ENCODE measurements at places on chromosomes 7 and 10.
A peak's percentile ranks its signal among the peaks of the same experiment; 100 is the strongest.

GRCh38 chr10:131658476-131659110 is 242.2 kb upstream of the PPP2R2D start:
- DNase-seq: no peak

- no peak for DNase-seq
Measured at GRCh38 chr10:129192344-129193128, 274.5 kb upstream of the MGMT start.

- DNase-seq: peak; percentile 27
Measured at GRCh38 chr7:158353606-158354570, 233.7 kb downstream of the PTPRN2 start.

DNA sequence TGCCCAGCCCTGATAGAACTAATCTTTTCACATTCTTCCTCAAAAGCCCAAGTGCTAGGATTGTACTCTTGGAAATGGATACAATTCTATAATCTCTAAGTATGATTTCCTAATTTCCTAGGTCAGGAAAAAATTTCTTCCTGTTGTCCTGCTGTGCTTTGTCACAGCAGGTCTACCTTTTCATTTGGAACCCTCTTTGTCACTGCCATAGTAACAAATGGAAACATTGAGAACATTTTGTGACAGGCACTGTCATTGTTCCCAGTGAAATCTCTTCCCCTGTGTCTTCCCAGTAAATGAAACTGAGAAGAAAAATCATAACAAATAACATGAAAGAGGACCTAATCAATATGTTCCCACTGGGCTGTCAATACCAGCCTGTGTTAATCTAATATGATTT is 150.9 kb upstream of the KAT6B start:
- DNase-seq: no peak

DNA sequence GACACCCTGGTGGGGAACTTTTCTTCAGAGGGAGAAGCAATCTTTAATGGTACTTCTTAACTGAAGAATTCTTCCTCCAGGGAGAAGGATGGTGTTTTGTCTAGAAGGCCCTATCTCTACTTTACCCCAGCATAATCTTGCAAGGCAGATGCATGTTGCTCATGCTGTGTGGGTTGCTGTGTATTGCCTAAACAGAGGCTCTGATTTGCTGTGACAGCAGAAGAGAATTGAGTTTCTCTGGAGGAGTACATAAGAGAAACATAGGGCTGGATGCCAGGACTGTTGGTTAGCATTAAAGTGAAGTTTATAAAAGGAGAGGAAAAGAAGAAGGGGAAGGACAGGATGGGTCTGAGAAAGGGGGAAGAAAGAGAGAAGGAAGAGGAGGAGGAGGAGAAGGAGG is 248.1 kb upstream of the HPS1 start:
- DNase-seq: no peak

DNA sequence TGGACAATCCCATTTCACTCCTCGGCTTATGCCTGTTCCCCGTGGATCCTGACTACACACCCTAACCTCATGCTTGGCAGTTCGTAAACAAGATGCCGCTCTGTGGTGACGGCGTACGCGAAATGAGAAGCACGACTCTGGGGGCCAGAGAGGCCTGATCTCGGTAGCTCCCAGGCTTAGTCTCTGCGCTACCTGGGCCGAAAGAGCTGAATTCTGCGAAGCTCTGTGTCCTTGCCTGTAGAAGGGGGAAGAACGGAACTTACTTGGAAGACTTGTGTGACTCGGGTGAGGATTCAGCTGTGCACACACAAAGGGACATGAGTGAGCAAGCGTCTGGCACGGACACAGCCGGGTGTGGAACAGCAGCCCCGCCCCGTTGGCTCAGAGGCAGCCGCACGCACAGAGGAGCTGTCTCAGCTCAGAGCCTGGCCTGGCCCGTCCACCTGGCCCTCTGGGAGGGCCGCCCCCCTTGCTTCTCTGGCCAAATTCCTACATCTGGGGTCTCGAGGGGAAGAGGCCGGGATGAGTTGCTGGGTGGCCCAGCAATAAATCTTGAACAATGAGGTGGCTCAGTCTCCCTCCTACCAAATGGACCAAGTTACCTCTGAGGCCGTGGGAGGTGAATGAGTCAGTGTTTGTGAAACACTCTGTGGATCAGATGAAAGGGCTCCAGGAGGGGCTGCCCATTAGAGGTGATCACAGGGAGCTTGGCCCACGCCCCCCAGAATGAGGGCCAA is 83.8 kb downstream of the PDGFA start:
- DNase-seq: peak; percentile 83

DNA sequence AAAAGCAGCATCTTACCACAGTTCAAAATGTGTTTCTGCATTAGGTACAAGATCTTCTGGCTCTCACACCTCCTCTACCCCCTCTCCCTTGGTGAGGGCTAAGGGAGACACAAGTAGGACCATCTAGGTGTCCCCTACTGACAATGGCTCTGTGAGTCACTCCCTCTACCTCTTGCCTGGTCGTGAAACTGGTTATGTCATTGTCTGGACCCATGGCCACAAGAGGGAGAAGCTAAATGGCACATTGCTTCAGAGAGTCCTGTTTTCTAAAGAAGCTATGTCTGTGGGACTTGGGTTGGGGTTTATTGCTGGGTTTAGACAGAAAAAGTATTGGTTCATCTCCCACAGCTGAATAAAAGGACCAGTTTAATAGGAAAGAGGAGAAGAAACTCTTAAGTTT is 4.0 kb upstream of the PLXNA4 start:
- peak; percentile 22 for DNase-seq

- no peak for DNase-seq
Measured at GRCh38 chr7:87715545-87715944, 87.3 kb downstream of the RUNDC3B start.

- DNase-seq: no peak
Measured at GRCh38 chr7:34162027-34162565, 256.8 kb downstream of the BMPER start.

- no peak for DNase-seq
Measured at GRCh38 chr10:117590101-117590875, 47.7 kb downstream of the EMX2 start.

GRCh38 chr10:26534384-26534783 is 96.2 kb downstream of the APBB1IP start:
- DNase-seq: no peak
